ENCODE measurements at places on chromosomes 11 and 22. TPM values are rescaled to one million over a fixed set of nuclear protein-coding genes. Genes with fewer than 3 reads are reported as not detected.

DNA sequence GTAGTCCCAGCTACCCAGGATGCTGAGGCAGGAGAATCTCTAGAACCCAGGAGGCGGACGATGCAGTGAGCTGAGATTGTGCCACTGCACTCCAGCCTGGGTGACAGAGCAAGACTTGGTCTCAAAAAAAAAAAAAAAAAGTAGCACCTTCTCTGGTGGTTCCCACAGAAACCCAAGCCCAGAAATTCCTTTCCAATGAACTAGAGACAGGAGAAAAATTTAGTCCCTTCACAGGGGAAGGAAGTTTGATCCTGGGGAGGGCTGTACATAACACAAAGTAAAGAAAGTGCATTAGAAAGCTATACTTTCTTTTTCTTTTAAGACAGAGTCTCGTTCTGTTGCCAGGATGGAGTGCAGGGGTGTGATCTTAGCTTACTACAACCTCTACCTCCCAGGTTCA, 25.5 kb upstream of the APOA1 start:
- DNase-seq = peak; percentile 39

- peak; percentile 62 for DNase-seq
These were observed 7.1 kb downstream of the PRPF19 start for GRCh38 chr11:60899046-60899936.

DNA sequence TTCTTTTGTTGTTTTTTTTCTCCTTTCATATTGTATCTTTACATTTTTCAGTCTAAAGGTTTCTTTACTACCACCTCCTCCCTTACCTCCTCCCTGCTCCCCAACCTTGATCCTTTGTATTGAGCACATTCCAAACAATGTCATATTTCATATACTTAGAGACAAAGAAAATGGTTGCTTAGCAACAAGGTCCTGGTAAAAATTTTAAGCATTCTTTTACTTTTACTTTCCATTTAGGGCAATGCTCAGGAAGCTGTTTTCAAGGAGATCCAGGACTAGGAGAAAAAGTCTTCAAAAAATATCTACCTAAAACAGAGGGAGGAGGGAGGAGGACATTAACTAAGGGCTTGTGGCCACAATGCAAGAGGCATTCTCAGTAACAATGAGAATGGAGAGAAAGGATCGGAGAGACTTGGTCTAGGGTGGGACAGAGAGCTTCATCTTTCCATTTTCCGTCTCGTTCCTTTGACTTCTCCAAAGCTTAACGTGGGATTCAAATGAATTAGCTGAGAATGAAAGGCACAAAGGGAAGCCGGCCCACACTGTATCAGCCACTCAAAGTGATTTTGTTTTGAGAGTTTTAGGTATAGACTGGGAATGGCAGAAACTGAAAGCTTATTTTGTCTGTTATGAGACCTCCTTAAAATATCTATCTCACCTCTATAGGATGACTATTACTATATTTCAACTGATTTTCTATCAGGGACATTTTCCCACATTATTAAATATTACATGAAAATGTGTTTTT, 455.7 kb downstream of the RAB38 start:
- DNase-seq = peak; percentile 60

DNA sequence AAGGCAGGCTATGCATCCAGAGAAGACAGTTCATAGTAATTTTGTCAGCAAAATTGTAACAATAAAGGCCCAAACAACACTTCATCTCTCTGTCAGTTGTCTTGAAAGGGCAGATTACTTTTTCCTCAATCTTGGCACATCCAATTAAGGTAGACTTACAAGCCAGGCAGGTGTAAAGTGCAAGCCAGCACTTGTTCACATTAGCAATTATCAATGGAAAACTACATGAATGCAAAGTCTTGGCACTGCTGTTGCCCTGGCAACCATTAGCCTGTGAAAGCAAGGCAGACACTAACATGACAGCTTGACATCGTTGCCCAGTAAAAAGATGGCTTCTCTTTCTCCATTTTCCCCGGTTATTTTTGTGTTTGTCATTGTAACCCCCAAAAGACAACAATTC, 677.2 kb upstream of the TENM4 start:
- DNase-seq = no peak

- no peak for DNase-seq
These were observed 1193.5 kb downstream of the BRD1 start for GRCh38 chr22:48633996-48634836.

DNA sequence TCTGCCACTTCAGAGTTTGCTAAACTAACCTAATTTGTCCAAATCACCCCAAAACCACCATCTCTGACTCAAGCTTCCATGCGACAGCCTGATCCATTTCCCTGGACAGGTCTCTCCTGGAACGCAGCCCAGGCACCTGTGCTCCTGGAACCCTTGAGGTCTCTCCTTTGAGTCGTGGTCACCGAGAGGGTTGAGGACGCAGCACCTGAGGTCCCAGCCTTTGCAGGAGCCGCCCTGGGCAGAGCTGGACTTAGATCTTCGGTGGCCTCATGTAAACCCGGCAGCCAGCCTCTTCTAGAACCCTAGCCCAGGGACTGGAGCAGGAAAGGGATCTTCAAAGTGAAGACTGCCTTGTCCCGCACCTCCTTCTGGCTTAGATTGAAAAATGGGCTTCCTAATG, 37.6 kb downstream of the ASRGL1 start:
- no peak for DNase-seq

DNA sequence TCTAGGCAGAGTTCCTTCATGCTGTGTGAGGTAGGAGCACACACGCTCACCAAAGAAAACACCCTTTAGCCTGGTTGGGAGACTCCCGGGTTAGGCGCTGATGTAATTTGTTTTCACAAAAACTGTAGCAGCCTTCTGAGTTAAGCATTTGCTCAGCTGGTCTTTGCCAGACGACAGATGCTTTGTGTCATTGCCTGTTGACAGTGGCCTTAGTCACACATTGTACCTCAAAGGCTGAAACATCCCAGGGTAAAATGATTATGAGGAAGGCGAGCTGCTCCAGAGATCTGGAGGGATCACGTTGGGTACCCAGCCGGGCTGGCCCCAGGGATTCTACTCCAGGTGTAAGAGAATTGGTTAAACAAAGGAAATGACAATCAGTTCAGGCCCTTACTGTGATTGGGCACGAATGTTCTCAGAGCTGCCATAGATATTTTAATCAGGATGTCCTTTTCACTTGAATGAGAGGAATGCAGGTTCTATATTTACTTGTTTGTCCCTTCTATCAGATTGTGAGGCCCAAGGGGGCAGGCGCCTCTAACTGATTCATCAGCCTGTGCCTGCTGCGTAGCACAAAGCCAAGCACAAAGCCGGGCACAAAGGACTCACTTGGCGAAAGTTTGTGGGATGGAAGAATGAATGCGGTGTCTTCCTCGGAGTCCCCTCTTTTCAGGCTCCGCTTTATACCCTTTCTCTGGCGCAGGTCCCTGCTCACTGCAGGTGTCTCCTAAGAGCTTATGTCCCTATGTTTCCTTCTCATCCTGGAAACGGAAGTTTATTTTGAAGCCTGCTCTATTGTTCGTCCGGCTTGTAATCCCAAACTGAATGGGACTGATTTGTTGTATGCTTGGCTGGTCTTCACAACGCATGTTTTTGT, 47.1 kb downstream of the ADM start:
- DNase-seq = peak; percentile 90

- no peak for DNase-seq
These were observed 26.5 kb downstream of the GLB1L2 start for GRCh38 chr11:134358165-134358855.

DNA sequence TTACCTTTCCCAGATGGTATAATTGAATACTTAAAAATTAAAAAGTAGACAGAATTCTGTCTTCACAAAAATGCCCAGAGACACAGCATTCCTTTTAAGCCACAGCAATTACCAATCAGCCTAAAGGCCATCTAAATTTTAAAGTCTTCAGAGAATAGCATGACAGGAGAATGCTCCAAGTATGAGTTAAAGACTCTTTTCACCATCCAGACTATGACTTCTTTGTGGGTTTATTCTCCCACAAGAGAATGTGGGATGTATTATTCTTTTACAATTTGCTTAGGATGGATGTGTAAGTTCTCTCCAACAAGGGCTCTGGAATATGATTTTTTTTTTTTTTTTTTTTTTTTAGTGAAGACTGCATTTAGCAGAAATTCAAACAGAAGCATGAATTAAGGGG, 249.9 kb downstream of the TTC28 start:
- peak; percentile 37 for DNase-seq

DNA sequence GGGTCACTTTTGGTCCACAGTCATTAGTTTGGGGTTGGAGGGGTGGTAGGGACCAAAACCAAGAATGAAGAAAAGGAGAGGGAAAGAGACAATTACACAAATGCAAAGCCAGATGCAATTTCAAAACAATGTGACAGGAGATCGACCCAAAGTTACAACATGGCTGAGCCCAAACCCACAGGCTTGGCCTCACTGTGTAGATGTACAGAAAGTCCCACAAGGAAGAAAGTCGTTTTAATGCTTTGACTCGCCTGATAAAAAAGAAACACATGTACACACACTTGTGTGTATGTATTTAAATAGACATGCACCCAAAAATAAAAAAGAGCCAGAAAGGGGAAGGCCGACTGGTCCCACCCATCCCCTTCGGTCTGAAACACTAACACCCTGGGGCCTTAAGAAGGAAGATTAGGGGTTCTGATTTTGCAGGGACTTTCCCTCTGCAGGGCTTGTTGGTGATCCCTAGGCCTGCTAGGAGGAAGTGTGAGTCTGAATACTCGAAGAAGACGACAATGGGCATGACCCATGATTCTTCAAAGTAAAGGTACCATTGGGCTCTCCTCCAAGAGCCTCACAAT, 104.1 kb downstream of the ETS1 start:
- no peak for DNase-seq

DNA sequence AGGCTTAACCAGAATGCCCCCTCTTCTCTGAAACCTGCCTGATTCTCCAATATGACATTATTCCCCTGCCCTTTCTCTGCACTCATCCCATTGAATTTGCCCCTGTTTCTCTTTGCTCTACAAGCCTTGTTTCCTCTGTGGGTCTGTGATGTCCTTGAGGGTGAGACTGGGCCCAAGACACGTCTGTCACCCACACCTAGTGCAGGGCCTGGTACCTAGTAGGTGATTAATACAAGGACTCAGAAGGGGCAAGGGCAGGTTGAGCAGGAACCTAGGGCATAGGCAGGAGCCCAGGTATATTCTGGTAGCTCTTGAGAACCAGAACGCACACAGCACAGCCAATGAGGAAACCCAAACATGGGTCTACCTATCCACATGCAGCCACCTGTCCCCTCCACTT, 81.9 kb upstream of the HMGXB4 start:
- no peak for DNase-seq

DNA sequence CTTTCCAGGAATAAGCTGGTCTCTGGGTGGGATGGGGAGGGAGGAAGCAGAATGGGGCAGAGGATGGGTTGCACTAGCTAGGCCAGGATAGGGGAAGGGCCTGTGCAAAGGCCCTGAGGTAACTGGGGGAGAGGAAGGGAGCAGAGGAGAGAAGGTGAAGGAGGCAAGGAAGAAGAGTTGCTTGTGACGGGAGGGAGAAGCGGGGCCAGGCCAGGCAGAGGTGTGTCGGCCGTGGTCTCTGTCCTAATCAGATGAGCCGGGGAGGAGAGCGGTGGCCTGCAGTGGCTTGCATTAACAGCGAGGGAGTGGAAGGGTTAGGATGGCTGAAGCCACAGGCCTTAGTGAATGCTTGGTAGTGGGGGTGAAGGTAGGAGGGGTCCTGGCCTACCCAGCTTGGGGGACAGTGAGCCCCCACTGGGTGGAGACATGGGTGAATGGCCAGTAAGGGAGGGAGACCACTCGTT, 6.0 kb upstream of the DERL3 start:
- no peak for DNase-seq

DNA sequence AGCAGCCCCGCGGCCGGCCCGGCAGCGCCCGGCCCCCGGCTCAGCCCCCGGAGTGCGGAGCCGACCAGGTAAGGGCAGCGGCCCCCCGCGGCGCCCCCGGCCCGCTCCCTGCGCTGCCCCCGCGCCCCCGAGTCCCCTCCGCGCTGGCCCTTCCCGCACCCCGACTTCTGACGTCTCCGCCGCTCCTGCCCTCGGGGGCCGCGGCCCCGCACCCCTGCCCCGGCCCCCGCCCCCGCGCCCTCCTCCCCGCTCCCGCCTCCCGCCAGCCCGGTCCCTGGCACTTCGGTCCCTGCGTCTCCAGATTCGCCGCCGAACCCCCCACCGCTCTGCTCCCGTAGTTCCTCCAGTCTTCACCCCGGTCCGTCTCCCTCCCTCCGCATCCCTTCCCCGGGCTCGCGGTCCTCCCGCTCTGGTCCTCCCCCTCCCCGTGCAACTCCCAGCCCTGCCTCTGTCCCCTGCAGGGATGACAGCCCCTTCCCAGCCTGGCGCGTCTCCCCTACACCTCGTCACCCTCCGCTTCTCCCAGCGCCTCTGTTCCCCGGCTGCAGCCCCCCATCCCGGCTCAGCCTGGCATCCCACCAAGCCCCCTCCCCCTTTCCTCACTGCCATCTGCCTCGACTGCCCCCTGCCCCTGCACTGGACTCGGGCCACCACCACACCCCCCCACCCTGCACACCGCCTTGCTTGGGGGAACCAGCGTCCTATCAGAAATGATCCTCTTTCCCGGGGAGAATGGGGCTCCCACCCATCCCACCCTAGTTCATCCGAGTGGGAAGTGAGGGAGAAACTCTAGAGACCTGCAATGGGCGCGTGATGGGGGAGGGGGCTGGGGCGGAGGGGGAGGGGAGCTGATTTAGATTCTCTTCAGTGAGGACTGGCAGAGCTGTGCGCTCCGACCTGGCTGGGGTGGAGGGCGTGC, 531 bp downstream of the GRIK4 start:
- no peak for DNase-seq

GRCh38 chr11:112334381-112334780, 73.7 kb upstream of the PLET1 start:
- DNase-seq = no peak

- peak; percentile 42 for DNase-seq
These were observed 22.8 kb downstream of the FLRT1 start for GRCh38 chr11:64058494-64058893.

DNA sequence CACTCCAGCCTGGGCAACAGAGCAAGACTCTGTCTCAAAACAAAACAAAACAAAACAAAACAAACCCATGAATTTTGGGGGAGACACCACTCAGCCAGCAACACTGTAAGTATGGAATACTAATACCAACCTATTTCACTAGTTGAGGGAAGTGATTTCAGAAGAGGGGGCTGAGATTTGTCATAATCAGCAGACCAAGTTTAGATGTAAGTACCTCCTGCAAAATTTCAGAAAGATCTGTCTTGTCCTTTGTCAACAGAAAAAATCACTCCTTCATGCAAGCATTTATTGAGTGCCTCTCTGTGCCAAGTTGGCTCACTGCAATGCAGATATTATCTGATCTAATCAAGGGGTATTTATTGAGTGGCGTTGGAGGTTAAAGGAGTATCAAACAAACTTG, 23.4 kb upstream of the ADA2 start:
- no peak for DNase-seq

The C11orf87 gene
- total RNA-seq = 0.02 TPM

The ENTHD1 gene
- total RNA-seq = not detected

The GRK3 gene
- total RNA-seq = 4.6 TPM

The TMEM45B gene
- total RNA-seq = not detected

The CARNS1 gene
- total RNA-seq = 0.22 TPM

The NDUFV1 gene
- total RNA-seq = 153 TPM

The DCDC1 gene
- 0.66 TPM for total RNA-seq

The MMP7 gene
- 1.2 TPM for total RNA-seq

All from M059J (cell line).